Osteoblast (primary cell): ENCODE measurements at places on chromosomes 1 and 21. TPM values are rescaled to one million over a fixed set of nuclear protein-coding genes. Genes with fewer than 3 reads are reported as not detected.

DNA sequence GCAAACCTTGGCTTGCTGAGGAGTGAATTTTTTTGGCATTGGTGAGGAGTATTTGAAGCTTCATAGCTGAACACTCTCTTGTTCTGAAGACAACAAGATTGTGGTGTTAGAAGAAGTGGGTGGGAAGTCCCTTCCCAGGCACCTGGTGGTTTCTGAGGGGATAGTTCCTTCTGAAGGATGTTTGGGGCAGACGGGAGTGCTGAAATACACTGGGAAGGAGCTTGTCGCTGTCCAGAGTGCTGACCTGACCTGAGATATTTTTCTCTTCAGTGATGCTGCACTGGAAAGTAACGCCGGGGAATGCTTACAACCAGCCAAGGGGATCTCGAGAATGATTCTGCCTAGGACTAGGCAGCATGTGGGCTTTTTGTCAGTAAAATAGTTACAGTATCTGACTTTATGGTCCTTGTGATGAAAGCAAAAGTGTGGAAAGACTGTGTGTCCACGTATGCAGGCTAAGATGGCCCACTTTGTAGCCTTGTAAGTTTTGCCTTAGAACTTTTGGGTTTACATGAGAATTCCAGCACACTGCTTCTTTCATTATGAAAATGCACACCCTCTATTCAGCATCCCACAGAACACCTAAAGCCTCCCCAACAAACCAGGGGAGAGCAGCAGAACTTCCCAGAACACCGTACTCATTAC, 33.1 kb upstream of the NFASC start:
- DNase-seq = peak; percentile 87

Gene ELAPOR1
- total RNA-seq = 0.36 and 0.59 TPM in 2 replicates

GRCh38 chr1:87246436-87246835, 82.2 kb upstream of the LMO4 start:
- no peak for DNase-seq

GRCh38 chr1:46545784-46546183, 5.7 kb downstream of the KNCN start:
- no peak for DNase-seq

Gene CAPZB
- total RNA-seq = 217 and 224 TPM in 2 replicates

DNA sequence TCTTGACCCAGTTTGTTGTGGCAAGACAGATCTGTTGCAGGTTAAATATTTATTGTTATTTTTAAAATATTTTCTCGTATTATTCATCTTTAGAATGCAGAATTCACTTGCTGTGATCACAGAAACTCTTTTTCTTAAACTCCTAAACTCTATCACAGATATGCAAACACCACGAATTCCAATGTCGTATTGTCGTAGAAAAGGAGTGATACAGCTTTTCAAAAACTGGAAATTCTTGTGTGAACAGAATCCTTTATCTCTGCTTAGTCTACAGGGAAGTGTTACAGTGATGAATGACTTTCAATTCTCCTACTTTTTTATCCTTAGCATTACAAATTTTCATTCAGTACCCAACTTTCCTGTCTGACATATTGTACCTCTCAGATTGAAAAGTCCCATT, 1329.5 kb upstream of the B3GALT2 start:
- no peak for DNase-seq

GRCh38 chr1:39142401-39143060, 62.0 kb upstream of the MACF1 start:
- DNase-seq = peak; percentile 26

Gene RHD
- total RNA-seq = not detected in 2 replicates

- DNase-seq = peak; percentile 86
These were observed 2.3 kb downstream of the TTLL7 start for GRCh38 chr1:83996621-83997020.

GRCh38 chr21:35988416-35989137, 71.7 kb downstream of the SETD4 start:
- DNase-seq = no peak

Gene GPR25
- total RNA-seq = not detected in 2 replicates

DNA sequence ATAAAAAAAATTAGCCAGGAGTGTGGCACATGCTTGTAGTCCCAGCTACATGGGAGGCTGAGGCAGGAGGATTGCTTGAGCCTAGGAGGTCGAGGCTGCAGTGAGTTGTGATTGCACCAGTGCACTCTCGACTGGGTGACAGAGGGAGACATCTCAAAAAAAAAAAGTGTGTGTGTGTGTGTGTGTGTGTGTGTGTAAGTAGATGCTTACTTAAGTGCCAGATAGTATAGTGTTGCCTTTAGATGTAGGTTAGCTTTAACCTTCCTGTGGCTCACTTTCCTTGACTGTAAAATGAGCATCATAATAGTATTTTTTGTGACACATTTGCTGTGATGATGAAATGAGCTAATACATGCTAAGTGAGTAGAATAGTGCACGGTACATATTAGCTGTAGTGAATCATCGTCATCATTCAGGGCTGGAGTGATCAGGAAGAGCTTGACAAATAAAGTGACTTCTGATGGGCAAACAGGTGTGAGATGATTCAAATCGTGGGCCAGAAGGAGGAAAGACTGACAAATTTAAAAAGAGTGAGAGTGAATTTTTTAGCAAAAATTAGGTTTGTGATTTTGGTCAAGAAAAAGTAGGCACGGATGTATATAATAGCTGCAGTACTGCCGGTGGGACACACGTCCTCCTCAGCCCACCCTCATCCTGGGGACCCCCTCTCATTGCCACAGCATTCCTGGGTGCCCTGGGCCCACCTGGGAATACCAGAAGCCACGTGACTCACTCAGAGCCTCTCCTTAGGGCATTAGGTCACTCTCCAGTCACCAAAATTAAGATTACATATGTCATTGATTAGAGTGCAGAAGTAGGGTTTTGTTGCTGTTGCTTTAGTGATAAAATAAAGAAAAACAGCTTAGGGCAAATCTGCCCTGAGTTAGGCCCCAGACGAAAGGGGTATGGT, 33.9 kb downstream of the EIF2D start:
- DNase-seq = no peak

GRCh38 chr1:113178522-113178921, 105.5 kb downstream of the LRIG2 start:
- DNase-seq = no peak

Gene GCSAML
- total RNA-seq = not detected in 2 replicates
